CD4-positive, alpha-beta T cell treated with Interleukin-6 at 100 ng/mL for 8 hours (primary cell): ENCODE measurements at places on chromosomes 3 and 15.

DNA sequence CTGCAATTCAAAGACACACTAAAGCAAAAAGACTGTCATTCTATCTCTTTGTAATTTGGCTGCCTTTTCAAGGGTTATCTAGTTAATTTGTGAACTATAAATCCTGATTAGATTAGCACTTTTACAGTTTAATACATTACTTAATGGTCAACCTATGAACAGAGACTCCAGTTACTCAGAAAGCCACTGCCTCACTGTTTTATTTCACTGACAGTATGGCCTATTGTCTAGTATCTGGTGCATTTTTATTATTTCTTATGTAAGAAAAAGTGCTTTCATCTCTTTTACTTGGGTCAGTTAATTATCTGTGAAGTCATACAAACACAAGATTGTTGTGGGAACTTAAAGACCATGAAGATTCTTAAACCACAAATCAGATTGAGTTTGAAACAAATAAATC, 133.8 kb downstream of the ZBBX start:
- no peak for DNase-seq

DNA sequence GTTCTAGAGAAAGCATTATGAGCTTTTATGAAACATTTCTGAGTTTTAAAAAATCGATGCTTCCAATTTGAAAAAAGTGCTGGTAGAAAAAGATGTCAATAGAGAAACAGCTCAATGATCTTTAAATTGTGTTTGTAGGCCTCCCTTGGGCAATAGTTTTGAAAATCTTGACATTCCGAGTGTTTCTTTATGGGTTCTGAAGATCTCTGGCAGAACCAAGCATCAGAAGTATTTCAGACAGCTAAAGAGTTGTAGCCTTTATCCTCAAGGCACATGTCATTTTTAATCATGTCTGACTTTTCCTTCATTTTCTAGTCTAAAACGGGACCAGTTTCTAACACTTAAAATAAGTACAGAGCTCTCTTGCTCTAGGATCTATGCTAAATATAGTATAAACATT, 188.1 kb upstream of the CBLB start:
- no peak for DNase-seq

DNA sequence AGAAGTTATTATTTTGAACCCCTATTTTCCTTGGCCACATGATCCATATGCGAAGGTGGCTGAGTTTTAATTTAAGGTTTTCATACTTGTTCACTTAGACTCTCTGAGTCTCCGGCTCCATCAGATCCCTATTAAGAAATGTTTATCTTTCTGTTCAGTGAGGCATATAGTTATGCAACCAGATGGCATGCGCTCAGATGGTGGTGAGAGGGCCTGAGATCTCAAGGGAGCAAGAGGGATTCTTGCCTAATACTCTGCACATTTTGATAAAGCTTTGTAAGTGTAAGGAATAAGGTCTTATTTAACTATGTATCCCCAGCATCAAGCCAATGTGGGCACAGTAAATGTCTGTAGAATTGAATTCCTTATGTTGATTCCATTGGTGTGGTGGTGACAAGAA, 78.9 kb upstream of the DPH6 start:
- no peak for DNase-seq

- no peak for DNase-seq
Measured at GRCh38 chr3:138594935-138595610, 1.0 kb upstream of the CEP70 start.

DNA sequence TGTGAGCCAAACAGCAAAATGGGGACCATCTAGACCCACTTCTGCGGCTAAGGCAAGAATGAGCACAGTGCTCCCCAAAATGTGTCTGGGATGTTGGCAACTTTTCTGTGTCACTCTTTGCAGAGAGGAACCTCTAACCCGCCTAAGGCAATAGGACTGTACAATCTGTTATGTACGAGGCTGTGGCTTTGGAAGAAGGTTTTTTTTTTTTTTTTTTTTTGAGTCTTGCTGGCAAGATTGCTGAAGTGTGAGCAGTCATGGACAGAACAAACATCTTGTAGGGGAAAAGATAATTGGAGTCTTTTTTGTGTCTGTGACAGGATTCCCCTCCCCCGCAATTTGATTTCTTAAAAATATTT, 7.2 kb downstream of the FEZF2 start:
- DNase-seq = no peak

GRCh38 chr3:186616299-186616617, 3.4 kb downstream of the AHSG start:
- DNase-seq = no peak

DNA sequence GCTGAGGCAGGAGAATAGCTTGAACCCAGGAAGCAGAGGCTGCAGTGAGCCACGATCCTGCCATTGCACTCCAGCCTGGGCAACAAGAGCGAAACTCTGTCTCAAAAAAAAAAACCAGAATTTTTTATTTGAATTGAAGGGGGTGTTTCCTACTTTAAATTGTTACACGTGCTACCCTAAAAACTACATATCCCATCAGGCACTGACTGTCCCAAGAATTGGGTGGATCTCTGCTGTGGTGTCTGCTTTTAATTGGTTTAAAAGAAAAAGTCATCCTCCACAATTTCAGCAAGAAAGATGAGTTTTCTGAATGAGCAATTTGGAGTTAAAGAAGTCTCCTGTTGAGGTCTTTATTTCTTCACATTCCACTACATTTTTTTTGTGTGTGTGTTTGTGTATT, 2.1 kb downstream of the PDIA3 start:
- peak; percentile 29 for DNase-seq

DNA sequence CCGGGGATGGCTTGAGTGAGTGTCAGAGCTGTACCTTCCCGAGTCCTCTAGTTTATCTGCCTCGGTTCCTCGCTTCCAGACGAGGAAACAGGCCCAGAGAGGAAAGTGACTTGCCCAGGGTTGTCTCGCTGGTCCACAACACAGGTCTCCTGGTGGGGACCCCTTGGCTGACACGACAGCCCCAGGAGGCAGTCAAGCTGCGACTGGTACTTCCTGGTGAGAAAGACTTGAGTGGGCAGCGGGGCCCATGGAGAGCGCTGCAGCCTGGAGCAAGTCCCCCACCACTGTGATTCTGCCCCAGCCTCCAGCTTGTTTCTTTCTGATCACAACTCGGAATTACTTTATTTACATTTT, 600 bp upstream of the CHRNA5 start:
- DNase-seq = no peak

DNA sequence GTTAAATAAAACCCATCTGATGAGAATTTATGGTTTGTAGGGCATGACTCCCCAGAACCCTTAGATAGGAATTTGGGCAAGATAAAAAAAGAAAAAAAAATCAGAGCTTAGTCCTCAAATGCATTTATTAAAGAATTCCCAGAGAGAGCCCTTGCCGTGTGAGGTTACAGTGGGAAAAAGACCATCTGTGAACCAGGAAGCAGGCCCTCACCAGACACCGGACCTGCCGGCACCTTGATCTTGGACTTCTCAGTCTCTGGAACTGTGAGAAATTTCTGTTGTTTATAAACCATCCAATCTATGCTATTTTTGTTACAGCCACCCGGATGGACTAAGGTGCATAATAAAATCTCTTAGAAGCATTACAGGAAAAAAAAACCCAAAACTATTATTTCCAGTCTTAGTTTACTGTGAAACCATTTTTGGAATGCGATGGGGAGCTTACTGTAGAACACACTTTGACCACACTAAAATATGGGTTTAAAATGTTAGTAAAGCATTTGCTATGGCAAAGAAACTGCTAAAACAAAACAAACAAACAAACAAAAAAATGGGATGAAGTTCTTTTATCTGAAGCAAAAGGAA, 72.2 kb downstream of the LEKR1 start:
- no peak for DNase-seq

DNA sequence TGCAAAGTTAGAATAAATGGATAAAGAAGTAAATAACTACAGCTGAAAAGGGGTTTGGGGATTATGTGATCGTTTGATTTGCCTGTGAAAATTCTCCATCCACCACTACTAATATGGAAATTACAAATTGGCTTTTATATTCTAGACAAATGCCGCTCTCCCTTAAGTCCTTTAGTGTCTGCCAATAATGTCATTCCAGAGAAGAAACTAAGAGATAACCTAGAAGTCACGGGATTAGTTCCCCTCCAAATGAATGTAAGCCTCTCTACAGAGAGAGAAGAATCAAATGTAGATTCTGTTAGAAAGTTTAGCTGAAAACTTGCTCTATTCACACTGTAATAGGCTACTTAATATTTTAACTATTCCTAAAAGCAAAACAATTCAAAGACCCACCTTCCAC, 92.0 kb downstream of the ALDH1A2 start:
- no peak for DNase-seq

DNA sequence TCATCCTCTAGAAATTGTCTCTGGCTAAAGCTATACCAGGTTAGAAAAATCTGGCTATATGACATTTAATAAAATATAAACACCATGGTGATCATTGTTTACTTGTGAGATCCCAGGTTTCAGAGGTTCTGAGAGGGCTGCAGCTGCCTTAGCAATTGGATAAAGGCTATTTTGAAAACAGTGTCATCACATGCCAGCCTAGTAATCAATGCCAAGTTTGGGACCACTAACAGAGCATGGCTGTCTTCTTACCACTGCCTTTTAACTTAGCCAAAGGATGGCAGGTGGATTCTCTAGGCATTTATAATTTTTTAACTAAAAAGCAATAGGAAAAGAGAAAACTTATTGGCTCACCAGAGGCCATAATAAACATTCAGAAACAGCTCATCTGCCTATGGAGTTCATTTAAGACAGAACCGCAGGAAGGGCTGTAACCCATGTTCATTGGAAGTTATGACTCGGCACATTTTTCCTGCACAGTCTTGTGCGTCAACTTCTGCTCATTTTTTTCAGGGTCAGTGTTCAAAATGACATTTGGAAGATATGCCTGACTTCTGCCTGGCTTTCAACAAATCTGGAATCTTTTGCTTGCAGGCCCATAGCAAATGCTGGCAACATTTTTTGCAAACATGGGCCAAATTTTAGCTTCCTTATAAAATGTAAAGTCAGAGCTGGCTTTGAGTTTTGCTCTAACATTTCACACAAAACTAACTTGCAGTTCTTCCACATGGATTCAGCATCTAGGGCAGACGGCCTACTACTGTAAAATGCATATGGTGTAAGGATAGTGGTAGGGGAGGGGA, 476.0 kb upstream of the TBL1XR1 start:
- DNase-seq = no peak

GRCh38 chr15:39667382-39668127, 86.7 kb downstream of the THBS1 start:
- no peak for DNase-seq

DNA sequence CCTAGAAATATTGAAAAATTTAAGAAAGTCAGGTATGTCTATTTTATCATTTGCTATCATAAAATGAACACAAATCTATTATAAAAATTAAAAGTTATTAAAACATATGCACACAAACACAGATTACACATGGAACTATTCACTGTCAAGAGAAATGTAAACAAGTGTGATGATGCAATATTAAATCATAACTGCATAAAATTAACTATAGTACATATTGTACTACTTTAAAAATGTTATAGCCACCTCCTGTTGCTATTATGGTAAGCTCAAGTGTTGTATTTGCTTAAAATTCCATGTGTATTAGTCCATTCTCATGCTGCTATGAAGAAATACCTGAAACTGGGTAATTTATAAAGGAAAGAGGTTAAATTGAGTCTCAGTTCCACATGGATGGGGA, 54.7 kb upstream of the CMC1 start:
- no peak for DNase-seq

DNA sequence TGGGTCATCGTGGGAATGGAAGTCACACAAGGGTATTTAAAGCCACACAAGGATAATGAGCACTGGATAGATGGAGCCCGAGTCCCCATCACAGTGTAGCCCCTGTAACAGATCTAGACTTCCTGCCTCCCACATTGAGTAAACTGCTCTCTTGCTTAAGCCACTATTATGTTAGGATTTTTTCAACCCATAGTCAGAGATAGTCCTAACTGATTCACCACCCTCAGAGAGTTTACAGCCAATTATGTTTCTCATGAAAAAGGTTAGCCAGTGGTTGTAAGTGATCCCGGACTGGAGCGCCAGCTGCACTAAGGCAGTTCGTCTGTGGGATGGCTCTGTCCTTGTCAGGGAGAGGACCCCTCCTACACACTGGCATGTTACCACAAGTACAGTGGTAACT, 77.0 kb downstream of the KLF13 start:
- no peak for DNase-seq

- peak; percentile 75 for DNase-seq
Measured at GRCh38 chr3:27880969-27881892, 159.1 kb upstream of the EOMES start.

- DNase-seq = no peak
Measured at GRCh38 chr3:70646635-70647034, 334.2 kb upstream of the MDFIC2 start.

DNA sequence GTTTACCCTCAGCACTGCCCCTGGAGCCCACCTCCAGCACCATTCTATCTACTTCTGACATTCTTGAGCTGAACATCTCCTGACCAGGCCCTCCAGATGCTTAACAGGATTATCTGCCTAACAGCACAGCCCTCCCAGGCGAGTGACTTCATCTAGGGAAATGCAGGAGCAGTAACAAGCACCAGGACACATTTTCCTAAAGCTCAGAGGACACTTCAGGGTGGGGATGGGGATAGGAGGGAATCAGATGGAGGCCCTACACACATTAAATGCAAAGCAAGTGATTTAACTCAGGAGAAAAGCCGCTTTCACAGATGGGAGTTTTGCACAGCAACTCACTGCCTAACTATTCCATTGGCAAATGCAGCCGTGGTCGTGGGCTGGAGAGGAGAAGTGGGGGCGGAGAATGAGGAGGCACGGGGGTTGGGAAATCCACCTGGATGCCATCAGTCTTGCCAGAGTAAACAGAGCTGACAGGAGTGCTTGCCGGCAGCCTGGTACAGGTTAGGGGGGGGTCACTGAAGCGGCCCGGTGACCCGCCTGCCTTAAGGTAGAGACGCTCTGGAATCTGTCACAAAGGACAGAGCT, 21.3 kb upstream of the BNC1 start:
- DNase-seq = no peak

- DNase-seq = no peak
Measured at GRCh38 chr3:144363856-144364255, 392.2 kb downstream of the DIPK2A start.

- DNase-seq = no peak
Measured at GRCh38 chr3:23161896-23162570, 41.1 kb upstream of the UBE2E2 start.

DNA sequence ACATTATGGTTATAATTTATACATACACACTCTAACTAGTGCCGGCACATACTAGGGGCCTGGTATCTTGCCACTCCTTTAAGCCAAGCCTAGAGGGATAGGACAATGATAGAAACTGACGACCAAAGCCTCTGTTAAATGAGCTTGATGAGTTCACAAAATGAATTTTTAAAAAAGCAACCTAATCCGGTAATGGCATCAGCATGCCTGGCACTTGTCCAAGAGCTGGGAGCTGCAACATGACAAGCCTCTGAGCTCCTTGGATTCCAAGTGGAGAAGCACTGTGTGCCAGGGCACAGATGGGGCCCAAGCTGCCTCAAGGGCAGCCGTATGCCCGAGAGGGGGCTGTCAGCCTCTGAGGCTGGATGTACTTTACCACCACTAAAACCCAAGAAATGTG, 9.7 kb downstream of the ETV5 start:
- DNase-seq = no peak

DNA sequence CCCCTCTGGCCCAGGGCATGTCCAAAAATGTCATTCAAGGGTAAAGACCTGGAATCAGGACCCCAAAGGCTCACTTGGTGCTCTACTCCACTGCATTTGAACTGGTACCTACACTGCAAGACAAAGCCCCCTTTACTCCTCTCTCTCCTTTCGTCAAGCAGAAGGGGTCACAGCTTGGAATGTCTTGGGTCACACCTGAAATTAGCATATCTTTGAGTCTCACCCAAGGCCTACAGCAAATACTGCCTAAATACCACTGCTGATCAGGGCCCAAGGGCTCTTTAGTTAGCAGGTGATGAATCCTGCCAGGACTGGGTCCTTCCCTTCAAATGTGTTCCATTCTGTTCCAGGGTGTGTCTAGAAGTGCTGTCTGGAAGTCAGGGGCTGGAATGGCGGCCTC, 320.6 kb downstream of the SV2B start:
- no peak for DNase-seq
